Activated CD4-positive, alpha-beta T cell treated with anti-CD3 and anti-CD28 coated beads, Interleukin-2, amount 50 U/mL, for 1 hour (primary cell): ENCODE measurements at places on chromosomes 1 and 21.
A peak's percentile ranks its signal among the peaks of the same experiment; 100 is the strongest.

DNA sequence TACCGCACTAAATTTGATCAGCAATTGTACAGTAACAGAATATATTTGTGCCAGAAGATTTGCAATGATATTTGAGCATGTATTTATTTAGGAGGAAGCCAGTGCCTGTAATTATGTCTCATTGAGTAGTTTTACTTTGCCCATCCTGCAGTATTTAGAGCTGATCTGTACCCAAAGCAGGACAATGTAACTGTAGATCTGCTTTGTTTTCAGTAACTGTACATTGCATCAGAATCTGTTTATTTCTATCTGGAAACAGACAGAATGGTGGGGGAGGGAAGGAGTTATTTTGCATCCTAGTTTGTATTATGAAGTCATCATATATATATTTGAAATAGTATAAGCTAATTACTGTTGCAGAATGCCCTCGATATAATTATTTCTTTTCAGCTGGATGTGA lies 36.2 kb upstream of the LRRC8C start:
- no peak for DNase-seq

DNA sequence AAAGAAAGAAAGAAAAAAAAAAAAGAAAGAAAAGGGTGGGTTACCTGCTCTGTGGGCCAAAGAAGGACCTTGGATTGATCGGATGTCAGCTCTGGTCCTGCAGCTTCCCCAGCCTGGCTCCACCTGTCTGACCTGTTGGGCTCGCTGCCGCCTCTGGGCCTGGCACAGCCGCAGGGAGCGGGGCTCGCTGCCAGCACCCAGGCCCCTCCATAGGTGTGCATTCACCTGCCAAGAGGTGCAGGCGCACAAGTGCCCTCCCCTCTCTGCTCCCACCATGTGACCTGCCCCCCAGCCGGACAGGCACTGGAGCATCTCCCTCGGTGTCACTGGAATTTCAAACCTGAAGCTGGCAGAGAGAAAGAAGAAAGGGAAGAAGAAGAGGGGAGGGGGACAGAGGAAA lies 33.1 kb upstream of the GPR157 start:
- no peak for DNase-seq

DNA sequence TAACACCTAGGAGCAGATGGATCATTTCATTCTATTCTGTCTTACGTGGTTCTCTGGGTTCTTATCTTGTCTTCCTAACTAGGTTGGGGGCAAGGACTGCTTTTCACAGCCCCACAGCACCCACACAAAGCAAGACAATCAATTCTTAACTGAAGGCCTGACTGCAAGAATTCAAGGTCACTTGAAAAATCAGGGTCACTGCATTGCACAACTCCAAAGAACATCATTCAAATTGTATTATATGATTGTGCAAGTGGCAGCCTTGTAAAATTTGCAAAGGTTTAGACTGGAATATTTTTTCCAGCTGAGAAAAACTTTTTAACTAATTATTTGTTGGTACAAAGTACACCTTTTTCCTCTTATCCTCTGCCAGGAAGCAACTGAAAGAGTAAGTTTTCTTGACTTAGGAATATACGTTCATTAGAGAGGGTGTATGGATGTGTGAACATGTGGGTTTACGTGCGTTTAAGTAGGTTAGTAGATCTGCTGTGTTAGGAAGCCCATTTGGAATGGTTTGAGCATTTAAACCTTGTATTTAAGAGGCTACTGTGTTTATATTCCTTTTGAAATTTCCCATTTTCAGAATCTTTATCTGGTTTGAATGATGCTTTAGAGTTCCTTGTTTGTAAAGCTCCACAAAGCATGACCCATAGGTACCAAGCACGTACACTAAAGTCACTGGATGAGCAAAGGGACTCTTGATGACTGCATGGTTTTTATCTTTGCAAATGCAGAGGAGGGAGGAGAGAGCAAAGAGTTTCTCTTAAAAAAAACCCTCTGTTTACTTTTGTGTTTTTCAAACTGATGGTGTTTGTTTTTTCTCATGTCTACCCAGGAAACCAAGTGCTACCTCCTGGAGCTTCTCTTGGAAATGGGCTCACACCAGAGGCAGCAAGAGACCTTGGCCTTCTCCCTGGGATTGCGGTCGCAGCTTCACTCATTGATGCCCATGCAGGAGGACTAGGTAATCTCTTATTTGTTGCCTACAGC lies 214.9 kb downstream of the FGGY start:
- no peak for DNase-seq

DNA sequence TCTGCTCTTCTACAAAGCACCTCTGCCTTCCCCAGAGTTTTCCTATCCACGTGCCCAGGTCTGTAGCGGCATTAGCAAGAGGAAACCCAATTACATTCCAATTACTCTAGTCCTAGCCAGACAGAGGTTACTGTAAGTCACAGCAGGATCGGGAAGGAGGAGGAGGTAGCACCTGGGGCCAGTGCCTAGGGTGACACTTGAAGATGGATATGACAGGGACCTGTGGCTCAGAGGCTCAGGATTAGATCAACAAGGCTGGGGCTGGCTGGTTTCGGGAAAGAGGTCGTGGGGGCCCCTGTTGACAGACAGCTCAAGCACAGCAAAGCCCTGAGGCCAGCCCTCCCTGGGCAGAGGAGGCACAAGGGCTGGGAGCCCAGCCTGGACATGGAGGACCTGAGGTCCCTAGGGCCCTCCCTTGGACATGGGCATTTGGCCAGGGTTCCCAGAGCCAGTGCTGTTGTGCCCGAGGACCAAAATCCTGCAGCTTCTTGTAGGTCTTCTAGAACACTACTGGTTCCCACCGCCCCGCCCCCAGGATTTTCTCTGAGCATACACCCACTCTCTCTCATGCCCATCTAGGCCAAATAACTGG lies 3.0 kb upstream of the HCRTR1 start:
- no peak for DNase-seq

DNA sequence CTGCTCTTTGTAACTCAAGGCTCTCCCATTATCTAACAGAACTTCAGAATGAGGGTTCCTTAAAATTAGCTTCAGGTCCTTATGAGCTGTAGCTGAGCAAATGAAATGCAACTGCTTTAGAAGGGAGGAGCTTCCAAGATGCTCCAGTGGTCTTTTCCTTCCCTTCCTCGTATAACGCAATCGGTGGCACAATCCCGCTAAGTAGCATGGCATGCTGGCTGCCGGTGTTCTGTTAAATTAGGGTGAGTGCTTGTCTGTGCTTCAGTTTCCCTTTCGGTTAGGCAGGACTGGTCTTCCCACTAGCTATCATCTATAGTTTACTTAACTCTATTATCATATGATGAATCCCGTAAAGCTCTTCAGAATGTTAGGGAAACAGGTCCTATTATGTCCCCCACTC lies 917 bp downstream of the KIAA0040 start:
- DNase-seq = no peak

DNA sequence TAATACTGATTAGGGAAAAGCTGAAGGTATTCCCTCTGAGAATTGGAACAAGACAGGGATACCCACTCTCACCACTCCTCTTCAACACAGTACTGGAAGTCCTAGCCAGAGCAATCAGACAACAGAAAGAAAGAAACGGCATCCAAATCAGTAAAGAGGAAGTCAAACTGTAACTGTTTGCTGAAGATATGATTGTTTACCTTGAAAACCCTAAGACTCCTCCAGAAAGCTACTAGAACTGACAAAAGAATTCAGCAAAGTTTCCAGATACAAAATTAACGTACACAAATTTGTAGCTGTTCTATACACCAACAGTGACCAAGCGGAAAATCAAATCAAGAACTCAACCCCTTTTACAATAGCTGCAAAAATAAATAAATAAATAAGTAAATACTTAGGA lies 78.6 kb downstream of the EXTL2 start:
- DNase-seq = no peak

- DNase-seq = no peak
These were observed 6.7 kb downstream of the INTS3 start for GRCh38 chr1:153734396-153735089.

- DNase-seq = no peak
These were observed 4.2 kb downstream of the CYP4B1 start for GRCh38 chr1:46802901-46803574.

- DNase-seq = no peak
These were observed 37.5 kb upstream of the PLA2G2C start for GRCh38 chr1:20223551-20224419.

- peak; percentile 79 for DNase-seq
These were observed 34.6 kb upstream of the S100A7 start for GRCh38 chr1:153494976-153495535.

GRCh38 chr1:41342774-41343355 lies 18.4 kb upstream of the FOXO6 start:
- DNase-seq = no peak

DNA sequence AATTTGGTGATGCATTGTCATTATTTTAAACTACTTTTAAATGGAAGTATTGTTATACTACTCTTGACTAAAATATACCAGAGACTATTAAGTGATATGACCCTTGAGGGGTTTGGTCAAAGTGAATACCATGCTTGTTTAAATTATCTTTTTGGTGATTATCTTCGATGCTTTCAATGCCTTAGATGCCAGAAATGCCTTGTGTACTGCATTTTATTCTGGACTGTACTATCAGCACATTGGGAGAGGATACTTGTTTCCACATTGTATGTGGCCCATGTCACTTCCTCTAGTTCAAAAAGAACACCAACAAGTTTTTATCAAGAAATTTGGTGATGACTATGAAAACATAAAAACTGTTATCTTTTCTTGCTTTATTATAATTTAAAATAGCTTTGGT lies 16.3 kb downstream of the MAP3K7CL start:
- DNase-seq = no peak

GRCh38 chr1:22051607-22052114 lies 848 bp upstream of the CDC42 start:
- DNase-seq = no peak

DNA sequence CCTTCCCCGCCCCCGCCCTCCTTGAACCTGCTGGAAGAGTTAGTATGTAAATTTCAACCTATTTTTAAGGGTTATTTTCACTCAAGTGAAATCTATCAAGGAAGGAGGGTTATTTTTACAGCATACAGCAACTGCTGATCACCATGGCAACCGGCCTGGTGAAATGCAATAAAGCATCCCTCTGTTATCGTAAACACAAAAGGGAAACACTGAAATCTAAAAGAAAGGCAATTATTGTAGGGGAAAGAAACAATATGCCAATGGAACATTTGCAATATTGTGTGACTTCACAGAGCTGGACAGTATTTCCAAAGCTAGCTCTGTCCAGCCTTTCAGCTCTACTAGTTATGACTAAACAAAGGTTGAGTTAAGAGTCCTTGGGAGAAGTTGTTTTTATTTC lies 588.3 kb upstream of the PBX1 start:
- no peak for DNase-seq

- DNase-seq = no peak
These were observed 98.9 kb upstream of the COL6A1 start for GRCh38 chr21:45882645-45883044.

GRCh38 chr1:220516014-220516721 lies 11.8 kb upstream of the MARK1 start:
- no peak for DNase-seq

DNA sequence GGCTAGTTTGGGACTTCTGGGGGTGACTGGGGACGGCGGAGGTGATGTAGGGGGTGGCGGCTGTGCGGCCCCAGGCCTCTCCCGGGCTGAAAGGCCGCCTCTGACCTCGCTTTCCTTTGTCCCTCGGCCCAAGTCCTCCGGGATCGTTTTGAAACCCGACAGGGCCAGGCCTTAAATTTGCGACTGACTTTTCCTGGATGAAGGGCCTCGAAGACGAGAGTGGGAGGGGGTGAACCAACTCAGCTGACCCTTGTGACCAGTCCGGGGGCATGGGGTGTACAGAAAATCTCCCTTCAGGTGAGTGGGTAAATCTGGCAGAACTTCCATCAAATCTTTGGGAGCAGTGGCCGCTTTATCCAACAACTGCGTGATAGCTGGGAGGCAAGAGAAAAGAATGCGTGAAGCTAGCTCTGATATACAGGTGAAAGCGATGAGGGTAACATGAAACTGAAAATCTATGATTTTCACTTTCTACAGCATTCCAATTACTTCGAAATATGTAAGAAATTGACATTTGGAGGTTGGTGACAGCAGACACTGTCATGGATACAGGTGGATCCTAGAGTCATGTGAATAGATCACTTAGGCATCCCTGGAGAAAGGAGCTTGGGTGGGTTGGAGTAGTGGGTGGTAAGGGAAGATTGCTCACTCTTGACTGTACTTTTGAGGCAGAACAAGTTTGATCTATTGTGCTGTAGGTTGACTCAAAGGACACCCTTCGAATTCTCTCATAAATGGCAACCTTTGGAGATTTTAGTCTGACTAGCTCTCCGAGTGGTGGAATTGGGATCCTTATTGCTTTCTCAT lies 885 bp downstream of the AHCYL1 start:
- no peak for DNase-seq

DNA sequence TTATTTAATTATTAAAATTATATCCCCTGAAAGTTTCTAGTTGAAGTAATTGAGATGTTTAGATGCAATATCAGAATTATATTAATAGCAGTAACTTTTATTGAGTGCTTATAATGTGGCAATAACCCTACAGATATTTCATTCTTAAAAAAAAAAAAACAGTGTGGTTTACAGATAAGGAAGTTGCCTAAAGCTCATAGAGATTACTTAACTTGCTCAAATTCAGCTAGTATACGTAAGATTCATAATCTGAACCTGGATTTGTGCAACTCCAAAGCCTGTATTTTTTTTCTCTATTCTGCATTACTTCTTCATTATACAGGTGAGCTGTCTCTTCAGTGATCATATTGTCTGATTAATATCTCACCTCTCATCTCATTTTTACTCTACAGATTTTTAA lies 156.0 kb upstream of the PTBP2 start:
- DNase-seq = no peak
